Posterior cingulate gyrus (tissue), 11 donors: ENCODE measurements at places on chromosomes 1 and 21.
A peak's percentile ranks its signal among the peaks of the same experiment; 100 is the strongest.

GRCh38 chr1:19157653-19158052, 52.4 kb downstream of the UBR4 start:
- no peak for DNase-seq

- DNase-seq, result no peak
These were observed 5.7 kb downstream of the MARK1 start for GRCh38 chr1:220533504-220534109.

DNA sequence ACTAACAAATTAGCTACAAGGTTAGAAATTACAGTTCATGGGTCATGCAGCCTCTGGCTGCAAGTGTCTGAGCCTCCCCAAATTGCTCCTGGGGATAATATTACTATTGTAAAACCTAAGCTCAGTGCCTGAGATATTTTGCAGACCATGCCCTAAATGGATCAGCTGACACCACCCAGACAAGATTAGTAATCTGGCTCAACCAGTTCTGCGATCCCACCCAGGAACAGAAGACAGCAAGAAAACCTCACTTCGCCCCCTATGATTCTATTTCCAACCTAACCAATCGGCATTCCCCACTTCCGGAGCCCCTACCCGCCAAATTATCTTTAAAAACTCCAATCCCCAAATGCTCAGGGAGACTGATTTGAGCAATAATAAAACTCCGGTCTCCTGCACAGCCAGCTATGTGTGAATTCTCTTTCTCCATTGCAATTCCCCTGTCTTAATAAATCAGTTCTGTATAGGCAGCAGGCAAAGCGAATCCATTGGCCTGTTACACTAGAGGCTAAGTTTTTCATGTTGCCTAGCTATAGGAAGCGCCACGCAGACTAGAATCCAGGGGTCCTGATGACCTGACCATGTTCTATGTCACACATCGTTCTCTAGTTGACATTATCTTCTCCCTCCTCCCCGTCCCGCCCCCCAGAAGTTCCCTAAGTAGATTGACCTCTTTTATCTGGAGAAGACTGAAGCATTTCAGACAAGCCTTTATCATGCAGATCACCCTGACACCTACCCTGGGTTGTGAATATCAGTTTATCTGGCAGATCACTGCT, 22.4 kb upstream of the ZFYVE9 start:
- DNase-seq, result no peak

- DNase-seq, result no peak
These were observed 12.9 kb upstream of the HMGCS2 start for GRCh38 chr1:119781434-119782210.

- DNase-seq, result no peak
These were observed 23.4 kb upstream of the PODN start for GRCh38 chr1:53038566-53038965.

DNA sequence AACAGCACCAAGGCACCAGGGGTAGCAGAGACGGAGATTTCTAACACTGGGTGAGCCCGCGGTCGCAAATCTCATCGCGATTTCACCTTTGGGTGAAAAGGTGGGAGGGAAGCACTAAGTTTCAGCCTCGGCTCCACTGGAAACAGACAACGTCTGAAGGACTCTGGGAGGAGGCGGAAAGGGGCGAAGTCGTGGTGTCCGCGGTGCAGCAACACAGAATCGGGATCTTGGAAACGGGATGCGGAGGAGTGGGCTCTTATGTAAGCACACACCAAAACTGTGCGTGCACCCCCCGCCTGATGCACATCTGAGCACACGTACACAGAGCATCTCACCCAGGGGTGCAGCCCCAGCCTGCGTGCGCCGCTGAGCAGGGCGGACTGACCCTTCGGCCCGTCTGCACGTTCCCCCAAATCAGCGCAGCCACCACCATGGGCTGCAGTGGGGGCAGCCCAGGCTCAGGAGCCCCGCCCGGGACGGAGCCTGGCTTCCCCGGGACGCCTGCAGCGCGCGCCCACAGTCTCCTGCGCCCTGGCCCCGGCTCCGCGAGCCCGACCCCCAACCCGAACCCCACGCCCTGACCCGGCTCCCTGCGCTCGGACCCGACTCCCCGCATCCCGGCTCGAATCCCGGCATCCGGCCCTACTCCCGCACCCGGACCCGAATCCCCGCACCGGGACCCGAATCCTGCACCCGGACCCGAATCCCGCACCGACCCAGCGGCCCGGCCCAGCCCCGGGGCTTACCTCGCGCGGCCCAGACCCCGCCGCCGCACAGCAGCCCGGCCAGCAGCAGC, 670 bp downstream of the CLSTN1 start:
- DNase-seq, result peak; percentile 94

GRCh38 chr21:41755934-41756773, 10.7 kb downstream of the RIPK4 start:
- no peak for DNase-seq

- no peak for DNase-seq
These were observed 50.0 kb upstream of the ZNF648 start for GRCh38 chr1:182111496-182111895.

- no peak for DNase-seq
These were observed 16.1 kb downstream of the PHLDA3 start for GRCh38 chr1:201452866-201453265.

DNA sequence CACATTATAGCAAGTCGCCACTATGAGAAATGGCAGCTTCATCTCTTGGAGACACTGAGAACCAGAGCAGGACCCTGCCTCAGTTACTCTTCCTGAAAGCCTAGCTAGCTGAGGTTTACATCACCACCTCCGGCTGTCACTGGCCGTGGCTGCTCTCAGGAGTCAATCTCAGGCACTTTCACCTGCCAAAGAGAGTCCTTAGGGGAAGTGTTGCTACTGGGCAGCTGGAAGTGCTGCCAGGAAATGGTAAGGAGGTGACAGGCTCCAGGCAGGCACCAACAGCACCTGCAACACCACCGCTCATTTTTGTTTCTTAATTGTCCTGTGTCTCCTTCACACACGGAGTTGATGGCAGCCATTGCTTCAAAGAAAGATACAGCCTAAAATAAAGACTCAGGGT, 92.5 kb downstream of the DSCAM start:
- no peak for DNase-seq

DNA sequence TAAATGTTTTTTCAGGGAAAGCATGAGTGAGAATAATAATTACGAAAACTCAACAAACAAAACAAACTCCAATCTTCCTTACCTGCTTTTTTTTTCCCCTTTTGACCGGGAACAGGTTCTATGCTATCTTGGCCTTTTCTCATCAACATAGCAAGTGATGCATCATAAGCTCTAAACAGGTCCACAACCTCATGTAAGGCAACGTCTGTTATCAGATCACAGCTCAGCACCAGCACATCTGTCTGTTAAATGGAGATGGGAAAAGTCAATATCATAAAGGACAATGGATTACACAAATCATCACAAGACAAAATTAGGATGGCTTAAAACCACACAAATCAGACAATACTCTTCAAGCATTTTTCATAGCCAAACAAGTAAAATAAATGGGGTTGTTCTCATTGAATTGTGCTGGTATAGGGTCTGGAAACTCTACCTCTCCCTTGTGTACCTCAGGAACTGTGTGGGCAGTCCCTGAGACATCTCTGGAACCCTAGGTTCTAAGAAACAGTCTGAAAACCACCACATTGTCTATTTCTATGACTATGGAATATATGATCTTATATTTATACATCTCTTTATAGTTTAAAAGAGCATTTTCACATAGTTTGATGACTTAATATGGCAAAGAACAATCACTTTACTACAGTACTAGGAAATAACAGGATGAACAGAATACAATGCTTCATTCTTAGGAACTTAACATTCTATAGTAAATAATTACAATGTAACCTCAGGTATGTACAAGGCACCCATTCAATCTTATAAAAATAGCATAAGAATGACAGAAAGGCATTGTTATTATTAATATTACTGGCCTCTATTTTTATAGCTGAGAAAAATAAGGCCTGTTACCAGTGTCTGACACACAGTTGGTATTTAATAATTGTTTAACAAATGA, 44.7 kb downstream of the EIF2B3 start:
- DNase-seq, result no peak

- no peak for DNase-seq
These were observed 88.7 kb downstream of the HLX start for GRCh38 chr1:220967911-220968310.

DNA sequence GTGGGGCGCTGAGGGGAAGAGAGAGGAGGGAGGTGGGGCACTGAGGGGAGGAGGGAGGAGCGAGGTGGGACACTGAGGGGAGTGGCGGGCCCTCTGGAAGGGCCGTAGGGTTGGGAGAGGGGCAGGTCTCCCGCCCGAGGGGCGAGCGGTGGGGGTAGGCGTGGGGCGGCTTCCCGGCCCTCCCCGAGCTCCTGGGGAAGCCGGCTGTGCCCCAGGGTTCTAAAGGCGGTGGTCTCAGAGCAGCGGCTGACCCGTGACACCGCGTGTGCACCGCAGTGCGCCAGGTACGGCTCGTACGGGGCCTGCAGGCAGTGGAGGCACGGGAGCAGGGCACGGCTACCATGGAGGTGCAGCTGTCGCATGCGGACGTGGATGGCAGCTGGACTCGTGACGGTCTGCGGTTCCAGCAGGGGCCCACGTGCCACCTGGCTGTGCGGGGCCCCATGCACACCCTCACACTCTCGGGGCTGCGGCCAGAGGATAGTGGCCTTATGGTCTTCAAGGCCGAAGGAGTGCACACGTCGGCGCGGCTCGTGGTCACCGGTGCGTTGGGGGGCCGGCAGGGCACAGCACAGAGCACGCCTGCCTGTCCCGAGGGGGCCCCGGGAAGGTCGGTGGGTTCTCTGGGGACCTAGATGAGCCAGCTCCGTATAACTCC, 68.5 kb downstream of the OBSCN start:
- no peak for DNase-seq

- no peak for DNase-seq
These were observed 175.3 kb downstream of the CACNA1E start for GRCh38 chr1:181658581-181658980.

DNA sequence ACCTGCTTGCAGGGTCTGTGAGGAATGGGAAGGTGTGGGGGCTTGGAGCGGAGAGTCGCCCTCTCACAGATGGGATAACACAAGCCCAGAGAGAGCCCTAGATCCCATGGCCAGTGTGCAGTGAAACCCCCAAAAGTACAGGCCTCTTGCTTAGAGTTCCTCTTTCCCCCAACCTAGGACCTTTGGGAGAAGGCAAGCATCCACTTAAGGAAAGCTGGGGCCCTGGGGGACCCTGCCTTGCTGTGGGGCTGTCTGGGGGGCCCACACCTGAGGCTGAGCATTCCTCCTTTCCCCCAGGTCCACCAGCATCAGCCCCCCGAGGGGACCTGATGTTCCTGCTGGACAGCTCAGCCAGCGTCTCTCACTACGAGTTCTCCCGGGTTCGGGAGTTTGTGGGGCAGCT, 1.1 kb downstream of the VWA1 start:
- no peak for DNase-seq

DNA sequence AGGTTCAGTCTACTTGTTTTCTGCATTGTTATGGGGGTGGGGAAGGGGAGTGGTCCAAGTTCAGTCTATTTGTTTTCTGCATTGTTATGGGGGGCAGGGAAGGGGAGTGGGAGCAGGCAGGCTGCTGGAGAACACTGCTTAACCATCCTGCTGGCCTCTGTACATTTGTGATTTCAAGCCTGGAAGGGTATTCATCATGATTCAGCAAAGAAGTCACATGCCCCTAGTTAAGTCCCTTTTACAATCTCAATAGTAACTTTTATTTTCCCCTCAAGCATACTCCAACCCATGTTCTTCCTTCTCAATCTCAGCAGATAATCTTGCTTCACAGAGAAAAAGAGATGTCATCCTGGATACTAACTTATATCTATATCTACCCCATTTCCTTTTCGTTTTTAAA, 7.9 kb downstream of the LYST start:
- no peak for DNase-seq

DNA sequence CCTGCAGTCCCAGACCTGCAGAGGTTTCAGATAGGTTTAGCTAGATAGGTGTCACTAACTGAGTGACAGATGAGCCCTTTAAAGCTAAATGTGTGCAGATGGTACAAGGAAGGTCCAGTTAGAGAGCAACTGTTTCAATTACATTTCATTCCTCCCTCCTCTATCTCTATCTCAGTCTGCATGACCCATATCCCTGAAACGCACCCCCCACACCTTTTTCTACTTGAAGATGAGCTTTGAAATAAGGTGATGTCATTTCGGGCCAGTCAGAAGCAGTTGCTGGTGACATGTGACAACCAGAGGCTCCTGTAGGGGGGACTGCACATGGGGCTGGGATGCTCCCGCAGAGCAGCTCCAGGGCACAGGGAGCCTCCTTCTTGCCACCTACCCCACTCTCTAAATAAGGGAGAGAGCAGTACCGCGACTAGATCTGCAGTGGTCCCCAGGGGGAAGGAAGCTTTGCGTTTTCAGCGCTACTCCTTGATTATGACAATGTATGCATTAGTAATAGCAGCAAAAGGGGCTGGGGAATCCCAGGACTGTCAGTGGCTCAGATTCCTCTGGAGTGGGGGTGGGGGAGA, 4.3 kb downstream of the ATP8B2 start:
- DNase-seq, result peak; percentile 40

- DNase-seq, result no peak
These were observed 15.5 kb downstream of the SAMSN1 start for GRCh38 chr21:14530592-14530991.

- DNase-seq, result no peak
These were observed 31.8 kb upstream of the ENO1 start for GRCh38 chr1:8910331-8910730.

DNA sequence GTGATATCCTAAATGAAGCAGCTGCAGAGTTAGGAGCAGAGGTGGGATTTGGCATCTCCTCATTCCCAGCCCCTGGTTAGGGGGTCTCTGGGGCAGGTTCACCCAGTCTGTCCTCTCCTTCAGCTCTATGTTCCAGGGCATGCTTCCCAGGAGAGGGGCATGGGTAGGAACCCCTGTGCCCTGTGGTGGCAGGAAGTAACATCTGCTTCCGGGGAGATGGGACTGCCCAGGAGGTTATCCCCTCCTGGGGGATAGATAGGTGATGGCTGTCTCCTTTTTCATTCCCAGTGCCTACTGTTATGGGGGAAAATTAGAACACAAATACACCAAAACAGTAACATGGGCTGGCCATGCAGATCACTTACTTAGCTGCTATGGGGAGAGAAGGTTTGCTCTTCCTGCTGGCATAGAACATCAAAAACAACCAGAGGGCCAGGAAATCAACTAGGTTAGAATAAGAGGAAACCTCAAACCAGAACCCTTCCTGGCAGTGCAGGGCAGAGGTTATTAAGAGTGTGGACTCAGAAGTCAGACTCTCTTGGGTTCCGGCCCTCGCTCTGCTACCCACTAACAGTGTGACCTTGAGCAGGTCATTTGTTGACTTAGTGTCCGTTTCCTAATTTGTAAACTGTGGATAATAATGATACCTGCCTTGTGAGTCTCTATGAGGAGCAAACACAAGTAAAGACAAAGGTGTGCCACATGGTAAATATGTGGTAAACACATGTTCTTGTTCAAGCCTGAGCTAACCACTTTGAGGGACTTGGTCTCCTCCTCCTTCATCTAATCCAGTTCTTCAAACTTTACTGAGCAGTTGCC, 157.8 kb upstream of the JUN start:
- DNase-seq, result no peak

GRCh38 chr1:226660410-226661182, 78.5 kb downstream of the ITPKB start:
- DNase-seq, result peak; percentile 59

DNA sequence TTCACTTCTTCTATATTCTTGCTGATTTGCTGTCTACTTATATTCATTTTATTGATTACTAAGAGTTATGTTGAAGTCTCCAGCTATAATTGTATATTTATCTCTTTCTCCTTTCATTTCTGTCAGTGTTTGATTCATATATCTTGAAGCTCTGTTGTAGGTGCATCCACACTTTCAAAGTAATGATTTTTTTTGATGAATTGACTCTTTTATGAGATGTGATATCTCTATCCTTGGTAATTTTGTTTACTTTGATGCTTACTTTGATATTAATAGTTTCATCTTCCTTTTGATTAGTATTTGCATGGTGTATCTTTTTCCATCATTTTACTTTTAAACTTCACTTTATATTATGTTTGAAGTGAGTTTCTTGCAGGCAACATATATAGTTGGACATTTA, 110.8 kb downstream of the XPR1 start:
- DNase-seq, result no peak
